ENCODE measurements at places on chromosomes 5 and 9.

DNA sequence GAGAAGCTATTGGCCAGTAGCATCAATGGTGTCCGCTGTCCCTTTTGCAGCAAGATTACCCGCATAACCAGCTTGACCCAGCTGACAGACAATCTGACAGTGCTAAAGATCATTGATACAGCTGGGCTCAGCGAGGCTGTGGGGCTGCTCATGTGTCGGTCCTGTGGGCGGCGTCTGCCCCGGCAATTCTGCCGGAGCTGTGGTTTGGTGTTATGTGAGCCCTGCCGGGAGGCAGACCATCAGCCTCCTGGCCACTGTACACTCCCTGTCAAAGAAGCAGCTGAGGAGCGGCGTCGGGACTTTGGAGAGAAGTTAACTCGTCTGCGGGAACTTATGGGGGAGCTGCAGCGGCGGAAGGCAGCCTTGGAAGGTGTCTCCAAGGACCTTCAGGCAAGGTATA lies 10.8 kb downstream of the TRIM32 start:
- no peak for DNase-seq

DNA sequence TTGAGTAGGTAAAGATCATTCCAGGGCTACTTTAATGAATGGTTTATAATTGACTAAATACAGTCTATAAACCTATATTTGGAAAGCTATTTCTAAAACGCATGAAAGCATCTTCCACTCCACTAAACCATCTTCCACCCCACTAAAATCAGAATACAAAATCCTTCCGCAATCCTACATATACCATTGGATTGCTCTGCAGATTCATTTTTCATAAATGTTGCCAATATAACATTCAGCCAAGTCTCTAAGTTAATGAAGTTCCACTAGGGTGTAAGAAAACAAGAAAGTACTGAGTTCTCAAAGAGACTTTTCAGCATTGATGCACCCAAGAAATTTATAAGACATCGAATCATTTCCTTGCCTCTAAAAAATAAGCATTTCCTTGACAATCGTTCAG lies 4.7 kb downstream of the SLC24A2 start:
- DNase-seq: no peak

- no peak for DNase-seq
Measured at GRCh38 chr5:5505815-5506214, 83.3 kb downstream of the ICE1 start.

DNA sequence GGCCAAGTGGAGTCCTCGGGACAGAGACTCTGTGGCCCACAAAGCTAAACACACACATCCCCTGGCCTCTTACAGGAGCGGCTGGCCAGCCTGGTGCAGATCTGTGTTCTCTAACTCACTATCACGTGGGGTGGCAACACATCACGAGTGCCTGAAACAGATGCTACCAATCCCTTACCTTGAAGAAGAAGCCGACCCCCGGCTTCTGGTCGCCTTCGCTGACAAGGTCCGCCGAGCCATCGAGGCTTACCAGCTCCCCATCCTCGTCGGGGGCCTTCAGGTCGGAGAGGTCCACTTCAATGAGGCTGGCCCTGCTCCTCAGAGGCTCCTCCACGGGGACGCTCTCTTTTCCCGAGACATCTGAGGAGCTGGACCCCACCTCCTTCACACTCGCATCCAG lies 86.7 kb downstream of the CAMSAP1 start:
- DNase-seq: no peak
